ENCODE measurements at places on chromosomes 16 and 17.

DNA sequence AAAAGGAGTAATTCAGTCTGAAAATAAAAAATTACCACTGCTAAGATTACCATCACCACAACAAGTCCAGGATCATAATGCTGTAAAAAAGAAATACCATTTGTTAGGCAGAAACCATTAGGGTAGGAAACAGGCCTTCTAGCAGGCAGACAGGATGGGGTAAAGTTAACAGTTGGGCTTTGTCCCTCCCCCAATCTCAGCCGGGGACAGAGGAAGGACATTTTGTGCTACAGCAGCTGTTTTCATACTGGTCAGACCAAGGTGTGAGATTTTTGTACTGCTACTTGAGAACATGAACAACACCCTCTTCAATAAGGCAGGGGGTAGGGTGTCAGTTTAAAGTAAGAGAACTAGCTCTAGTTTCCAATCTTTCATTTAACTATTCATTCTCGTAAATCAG is 49.2 kb upstream of the ITGA2B start:
- no peak for DNase-seq

DNA sequence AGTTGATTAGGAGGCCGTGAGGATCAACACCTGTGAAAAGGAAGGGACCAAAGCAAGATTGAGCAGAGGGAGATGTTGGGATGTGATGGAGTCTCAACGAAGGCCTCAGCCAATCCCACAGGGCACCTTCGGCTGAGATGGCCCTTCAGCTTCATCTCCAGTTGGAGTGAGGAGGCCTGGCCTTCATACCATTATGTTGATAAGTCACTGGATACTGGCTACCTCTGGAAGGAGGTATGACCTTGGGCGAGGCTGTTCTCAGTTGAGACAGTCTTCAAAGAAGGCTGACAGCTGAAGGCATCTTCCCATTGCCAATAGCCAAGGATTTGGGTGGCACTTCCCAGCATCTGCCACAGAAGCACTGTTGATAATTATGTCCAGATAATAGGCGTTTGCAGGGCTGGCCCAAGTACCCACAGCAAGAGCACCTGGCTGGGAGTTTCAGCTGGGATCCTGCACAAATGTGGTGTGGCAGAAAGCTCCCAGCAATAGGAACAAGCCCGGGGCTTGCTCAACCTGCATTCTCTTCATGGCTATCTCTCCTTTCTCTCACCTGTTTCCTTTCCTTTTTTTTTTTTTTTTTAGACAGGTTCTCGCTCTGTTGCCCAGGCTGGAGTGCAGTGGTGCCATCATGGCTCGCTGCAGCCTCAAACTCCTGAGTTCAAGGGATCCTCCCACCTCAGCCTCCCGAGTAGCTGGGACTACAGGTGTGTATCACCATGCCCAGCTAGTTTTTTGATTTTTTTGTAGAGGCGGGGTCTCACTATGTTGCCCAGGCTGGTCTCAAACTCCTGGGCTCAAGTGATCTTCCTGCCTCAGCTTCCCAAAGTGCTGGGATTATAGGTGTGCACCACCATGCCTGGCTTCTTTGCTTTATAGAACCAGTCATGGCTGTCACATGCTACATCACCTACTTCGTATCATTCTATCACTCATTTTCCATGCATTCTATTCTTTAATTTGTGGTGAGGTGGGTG is 18.2 kb upstream of the MAP3K14 start:
- no peak for DNase-seq

DNA sequence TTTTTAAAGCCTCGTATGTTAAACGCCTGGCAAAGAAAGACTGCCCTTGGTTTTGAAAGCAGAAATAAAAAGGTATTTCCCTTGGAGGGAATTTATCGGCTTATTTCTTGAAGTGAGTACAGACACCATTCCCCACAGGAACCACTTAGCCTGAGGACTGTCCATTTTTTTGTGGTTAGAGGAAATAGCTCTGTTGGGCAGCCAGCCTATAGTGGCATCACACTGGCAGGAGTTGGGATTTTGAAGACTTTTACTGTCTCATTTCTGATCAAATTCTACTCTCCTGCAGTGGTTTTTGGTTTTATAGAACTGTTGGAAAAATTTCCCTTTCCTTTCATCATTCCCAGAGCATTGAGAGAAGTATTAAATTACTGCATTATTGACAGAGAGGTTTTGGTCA is 34.1 kb upstream of the CDC6 start:
- DNase-seq = no peak

GRCh38 chr17:70270554-70270953 is 101.2 kb downstream of the KCNJ2 start:
- DNase-seq = no peak

DNA sequence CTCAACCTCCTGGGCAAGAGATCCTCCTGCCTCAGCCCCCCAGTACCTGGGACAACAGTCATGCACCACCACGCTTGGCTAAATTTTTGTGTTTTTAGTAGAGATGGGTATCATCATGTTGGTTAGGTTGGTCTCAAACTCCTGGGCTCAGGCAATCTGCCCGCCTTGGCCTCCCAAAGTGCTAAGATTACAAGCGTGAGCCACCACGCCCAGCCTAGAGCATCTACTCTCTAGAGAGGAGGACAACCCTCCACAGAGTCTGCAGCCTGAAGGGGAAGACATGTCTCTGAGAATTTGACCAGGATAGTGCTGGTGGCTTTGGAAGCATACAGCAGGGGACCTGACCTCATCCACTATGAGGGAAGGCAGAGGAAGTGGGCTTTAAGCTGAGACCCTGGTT is 4.7 kb upstream of the GRB2 start:
- no peak for DNase-seq

DNA sequence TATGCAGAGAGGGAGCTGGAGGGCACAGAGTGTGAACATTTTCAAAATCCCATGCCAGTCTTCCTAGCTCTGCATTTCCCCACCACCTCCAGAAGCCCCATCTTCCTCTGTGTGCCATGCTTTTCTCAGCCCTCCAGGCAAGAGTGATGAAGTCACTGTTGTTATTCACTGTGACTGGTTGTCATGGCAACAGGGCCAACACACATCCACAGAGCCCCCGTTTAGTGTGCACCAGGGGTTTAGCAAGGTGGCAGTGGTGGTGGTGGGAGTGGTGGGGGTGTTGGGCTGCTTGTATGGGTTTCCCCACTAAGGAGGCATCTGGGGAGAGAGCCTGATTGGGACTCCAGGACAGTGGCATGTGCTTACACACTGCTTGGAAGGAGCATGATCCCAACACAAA is 309.9 kb upstream of the ASIC2 start:
- DNase-seq = no peak

GRCh38 chr16:28623172-28623711 is 13.4 kb upstream of the SULT1A1 start:
- DNase-seq = peak; percentile 88

- no peak for DNase-seq
Observed at GRCh38 chr16:28585674-28586073, 11.2 kb downstream of the SULT1A2 start.
